ENCODE measurements at places on chromosomes 4 and X. TPM values are rescaled to one million over a fixed set of nuclear protein-coding genes. Genes with fewer than 3 reads are reported as not detected.

Gene PLAC8
- 3.4 TPM for total RNA-seq

Gene USP17L30
- not detected for total RNA-seq

Gene RAB9B
- 2.4 TPM for total RNA-seq

Gene GPRIN3
- total RNA-seq = 0.18 TPM

Gene PNMA6F
- total RNA-seq = not detected

Gene ODAPH
- total RNA-seq = not detected

Gene MED28
- total RNA-seq = 14.4 TPM
